Activated CD4-positive, alpha-beta T cell treated with anti-CD3 and anti-CD28 coated beads for 4 hours (primary cell): ENCODE measurements at places on chromosomes 6 and 20.

DNA sequence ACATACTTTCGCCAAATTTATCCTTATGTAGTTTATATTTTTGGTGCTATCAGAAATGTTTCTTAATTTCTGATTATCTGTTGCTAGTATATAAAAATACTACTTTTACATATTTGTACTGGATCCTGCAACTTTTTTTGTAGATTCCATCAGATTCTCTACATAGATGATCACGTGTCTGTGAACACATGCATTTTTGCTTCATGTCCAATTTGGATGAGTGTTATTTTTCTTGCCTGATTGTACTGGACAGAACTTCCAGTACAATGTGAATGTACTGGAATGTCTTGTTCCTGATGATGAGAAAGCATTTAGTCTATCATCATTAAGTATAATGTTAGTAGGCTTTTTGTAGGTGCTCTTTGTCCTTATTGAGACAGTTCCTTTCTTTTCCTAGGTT is 25.0 kb upstream of the SSR1 start:
- DNase-seq, result no peak

GRCh38 chr6:81241126-81242041 is 511.1 kb downstream of the TENT5A start:
- DNase-seq, result no peak

- no peak for DNase-seq
Measured at GRCh38 chr20:18685406-18685805, 97.6 kb downstream of the DTD1 start.

DNA sequence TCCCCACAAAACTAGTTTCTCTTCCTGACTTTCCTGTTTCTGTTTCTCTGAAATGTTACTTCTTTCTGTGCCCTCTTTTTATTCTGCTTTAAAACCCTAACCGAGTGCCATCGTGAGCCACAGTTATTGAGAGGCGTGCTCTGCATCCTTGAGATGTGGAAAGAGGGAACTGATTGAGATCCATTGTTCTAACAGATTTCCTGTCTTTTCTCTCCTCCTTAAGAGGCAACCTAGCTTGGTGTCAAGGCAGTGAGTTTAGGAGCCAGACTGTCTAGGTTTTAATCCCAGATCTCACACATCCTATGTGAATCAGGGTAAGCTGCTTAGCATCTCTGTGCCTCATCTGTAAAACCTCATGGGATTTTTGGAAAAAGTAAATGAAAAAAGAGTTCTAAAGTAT is 57.5 kb downstream of the SNX9 start:
- DNase-seq, result no peak

DNA sequence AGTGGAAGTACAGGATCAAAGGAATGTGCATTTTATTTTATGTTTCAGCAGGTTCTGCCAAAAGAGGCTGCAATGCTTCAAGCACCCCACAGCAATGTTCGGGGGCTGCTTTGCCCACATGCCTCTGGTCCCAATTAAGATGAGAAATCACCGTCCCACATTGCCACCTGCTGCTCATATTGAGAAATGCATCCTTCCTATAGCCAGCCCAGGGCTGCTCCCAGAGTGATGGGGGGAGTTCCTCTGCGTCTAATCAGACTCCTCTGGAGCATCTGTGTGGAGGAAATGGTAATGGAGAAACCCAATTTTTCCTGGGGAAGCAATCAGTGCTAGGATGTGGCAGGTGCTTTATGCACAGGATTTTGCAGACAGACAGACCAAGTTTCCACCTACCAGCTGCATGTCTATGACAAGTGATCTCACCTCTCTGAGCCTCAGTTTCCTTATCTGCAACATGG is 33.7 kb downstream of the PTGIS start:
- DNase-seq, result peak; percentile 32

- DNase-seq, result no peak
Measured at GRCh38 chr6:82123632-82124031, 123.9 kb downstream of the IBTK start.

- no peak for DNase-seq
Measured at GRCh38 chr6:49325891-49326290, 137.2 kb downstream of the MMUT start.

DNA sequence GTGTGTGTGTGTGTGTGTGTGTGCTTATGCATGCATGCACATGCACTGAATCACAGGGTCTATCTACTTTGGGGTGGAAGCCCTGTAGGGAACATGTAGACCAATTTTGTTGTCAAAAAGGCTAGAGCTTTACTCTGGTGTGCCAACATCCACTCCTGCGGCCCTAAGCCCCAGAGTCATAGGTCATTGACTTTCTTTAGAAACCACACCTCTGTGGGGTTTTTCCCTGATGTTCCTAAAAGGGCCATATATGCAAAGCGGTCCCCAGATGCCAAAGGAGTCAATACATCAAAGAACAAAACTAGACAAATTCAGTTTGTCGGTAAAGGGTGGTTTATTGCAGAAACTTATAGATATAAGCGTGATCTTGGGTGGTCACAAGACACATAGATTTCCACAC is 29.8 kb upstream of the SLC2A12 start:
- DNase-seq, result no peak

GRCh38 chr6:110325197-110325596 is 33.0 kb downstream of the METTL24 start:
- DNase-seq, result no peak

- DNase-seq, result no peak
Measured at GRCh38 chr6:123074616-123075015, 78.6 kb downstream of the CLVS2 start.

- DNase-seq, result peak; percentile 1
Measured at GRCh38 chr6:101011186-101011585, 130.1 kb upstream of the ASCC3 start.

GRCh38 chr6:19525673-19526072 is 311.5 kb upstream of the ID4 start:
- DNase-seq, result no peak

DNA sequence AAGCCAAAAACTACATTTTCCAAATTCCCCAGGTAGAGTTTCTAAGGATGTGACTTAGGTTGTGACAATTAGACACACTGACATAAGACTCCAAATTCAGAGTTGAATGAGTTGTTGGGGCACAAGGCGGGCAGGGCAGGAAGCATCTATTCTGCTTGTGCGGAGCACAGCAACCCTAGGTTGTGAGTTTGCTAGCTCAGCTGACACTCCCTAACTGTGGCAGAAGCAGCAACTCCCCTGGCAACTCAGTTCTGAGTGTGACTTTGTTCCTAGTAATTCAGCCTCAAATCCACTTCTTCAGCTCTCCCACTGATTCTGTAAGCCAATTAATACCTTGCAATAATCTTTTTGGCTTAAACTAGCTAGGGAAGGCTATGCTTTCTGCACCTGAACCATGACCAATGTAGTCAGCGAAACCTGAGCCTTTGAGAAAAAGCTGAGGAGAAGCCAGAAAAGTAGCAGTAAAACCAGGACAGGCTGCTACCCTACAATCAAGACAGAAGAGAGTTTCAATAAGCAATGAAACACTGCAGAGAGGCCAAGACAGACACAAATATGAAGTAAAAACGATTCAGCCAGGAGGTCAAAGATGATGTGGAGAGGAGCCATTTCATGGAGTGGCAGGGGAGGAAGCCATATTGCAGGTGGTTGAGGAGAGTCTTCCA is 30.0 kb upstream of the PAQR8 start:
- DNase-seq, result no peak

- no peak for DNase-seq
Measured at GRCh38 chr20:50295762-50296449, 105.3 kb downstream of the CEBPB start.

GRCh38 chr20:24662322-24662721 is 192.9 kb downstream of the SYNDIG1 start:
- no peak for DNase-seq

DNA sequence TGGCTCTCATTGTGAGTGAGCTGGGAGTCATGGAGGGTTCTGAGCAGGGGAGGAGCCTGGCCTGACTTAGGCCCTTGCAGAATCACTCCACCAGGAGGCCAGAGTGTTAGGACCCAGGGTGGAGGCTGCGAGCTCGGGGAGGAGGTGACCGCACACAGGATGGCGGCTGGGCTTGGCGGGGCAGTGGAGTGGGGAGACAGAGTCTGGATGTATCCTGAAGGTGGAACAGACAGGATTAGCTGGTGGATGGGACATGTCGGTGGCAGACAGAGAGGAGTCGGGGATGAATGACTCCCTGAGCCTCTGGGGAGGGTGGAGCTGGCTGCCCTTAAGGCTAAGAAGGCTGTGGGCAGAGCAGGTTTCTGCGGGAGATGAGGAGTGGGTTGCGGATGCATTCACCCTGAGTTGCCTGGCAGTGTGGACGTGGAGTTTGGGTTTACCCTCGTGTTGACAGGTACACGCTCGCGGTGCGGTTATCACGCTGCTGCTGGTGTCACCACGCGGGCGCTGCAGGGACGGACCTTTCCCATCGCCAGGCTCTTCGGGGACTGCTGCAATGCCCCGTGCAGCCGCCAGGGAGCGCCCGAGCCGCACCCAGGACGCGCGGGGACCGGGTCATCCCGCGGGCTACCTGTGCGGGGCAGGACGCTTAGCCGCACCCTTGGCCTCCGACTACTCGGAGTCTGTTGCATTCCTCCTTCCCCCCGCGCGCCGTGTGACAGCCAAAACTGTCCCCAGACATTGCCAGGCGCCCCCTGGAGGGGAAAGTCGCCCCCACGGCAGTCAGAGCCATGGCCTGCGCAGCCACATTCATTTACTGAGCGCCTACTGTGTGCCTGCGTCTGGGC is 43.0 kb upstream of the PTGIS start:
- DNase-seq, result peak; percentile 67

- no peak for DNase-seq
Measured at GRCh38 chr6:131107151-131107550, 28.1 kb upstream of the AKAP7 start.

GRCh38 chr6:4059115-4059777 is 19.7 kb downstream of the FAM217A start:
- DNase-seq, result peak; percentile 44

- DNase-seq, result no peak
Measured at GRCh38 chr6:140385679-140386078, 1011.2 kb upstream of the CITED2 start.

- DNase-seq, result no peak
Measured at GRCh38 chr6:84615113-84615850, 149.1 kb downstream of the TBX18 start.
